IMR-90 (cell line): ENCODE measurements at places on chromosomes 12 and 14.

DNA sequence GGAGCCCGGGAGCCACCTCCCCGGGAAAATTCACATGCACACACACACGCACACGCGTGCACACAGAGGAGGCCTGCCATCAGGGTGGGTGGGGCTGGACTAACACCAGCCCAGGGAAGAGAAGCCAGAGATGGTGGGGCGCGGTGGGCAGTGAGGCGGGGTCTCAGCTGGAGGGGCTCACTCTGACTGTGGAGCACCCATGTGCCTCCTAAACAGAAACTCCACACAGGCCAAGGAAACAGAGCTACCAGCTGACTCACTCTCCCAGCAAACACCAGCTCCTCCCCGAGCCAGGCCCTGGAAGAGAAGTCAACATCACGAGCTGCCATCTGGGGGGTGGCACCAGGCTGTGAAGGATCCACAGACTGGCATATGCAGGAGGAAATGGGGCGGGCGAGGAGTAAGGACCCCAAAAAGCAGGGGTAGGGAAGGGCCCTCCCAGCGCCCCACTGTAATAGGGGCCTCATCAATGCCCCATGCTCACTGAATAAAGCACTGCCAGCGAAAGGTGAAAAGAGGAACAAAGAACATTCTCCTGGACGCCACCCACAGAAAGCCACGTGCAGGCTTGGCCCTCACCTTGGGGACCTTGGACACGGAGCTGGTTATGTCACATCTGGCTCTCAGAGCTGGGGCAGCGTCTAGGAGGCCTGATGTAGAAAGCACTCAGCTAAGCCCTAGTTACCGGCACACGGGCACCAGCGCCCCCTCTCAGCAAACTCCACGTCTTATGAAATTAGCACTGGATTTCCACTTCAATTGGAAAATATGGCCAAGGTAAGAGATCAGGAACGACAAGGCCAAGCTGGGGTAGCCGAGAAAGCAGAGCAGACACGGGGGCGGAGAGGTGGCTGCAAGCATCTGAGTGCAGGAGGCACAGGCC, 8.4 kb upstream of the INF2 start:
- peak; percentile 85 for DNase-seq

DNA sequence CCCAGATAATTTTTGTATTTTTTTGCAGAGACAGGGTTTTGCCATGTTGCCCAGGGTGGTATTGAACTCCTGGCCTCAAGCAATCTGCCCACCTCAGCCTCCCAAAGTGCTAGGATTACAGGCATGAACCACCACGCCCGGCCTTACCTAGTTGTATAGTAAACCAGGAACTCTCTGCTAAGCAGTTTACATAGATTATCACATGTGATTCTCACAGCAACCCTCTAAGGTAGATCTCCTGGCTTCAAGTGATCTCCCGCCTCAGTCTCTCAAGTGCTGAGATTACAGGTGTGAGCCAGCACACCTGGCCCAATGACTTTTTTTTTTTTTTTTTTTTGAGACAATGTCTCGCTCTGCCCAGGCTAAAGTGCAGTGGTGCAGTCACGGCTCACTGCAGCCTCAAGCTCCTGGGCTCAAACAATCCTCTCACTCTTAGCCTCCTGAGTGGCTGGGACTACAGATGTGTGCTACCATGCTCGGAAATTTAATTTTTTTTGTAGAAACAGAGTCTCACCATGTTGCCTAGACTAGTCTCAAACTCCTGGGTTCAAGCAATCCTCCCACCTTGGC, 26.0 kb upstream of the ATP2A2 start:
- no peak for DNase-seq

- DNase-seq = no peak
Observed at GRCh38 chr12:124456652-124457152, 110.7 kb downstream of the NCOR2 start.

GRCh38 chr12:130661486-130662255, 54.4 kb downstream of the RIMBP2 start:
- no peak for DNase-seq

GRCh38 chr12:102468261-102468915, 12.0 kb downstream of the IGF1 start:
- peak; percentile 26 for DNase-seq

DNA sequence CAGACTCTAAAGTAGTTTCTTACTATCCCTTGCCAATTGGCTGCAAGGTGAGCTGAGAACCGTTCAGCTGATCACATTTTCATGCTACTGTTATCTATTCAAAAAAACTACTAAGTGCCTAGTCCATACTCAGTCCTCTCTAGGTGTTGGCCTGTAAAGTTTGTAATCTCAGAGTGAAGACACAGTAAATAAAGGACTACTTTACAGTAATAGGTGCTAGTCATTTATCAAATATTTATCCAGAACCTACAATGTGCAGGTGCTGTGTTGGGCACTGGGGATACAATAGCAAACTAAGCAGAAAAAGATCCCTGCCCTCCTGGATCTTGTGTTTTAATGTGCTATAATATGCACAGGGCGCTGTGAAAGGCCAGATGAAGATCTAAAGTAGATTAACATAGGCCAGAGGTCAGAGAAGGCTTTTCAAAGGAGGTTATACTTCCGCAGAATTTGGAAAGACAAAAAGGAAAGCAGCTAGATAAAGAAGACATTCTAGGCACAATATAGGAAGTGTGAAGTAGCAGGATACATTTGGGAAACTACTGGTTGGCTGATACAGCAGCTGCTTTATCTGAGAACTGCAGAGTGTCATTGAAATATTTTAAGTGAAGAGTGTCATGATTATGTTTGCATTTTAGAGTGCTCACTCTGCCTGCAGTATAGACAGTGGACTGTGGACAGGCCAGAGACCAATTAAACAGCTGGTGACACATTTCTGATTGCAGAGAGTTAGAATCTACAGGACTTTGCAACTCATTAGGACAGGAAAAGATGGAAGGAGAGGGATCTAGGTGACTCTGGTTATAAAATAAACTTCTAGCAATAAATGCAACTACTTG, 8.0 kb upstream of the ACTR10 start:
- DNase-seq = no peak

- DNase-seq = no peak
Observed at GRCh38 chr14:59320361-59320760, 131.9 kb downstream of the DAAM1 start.

DNA sequence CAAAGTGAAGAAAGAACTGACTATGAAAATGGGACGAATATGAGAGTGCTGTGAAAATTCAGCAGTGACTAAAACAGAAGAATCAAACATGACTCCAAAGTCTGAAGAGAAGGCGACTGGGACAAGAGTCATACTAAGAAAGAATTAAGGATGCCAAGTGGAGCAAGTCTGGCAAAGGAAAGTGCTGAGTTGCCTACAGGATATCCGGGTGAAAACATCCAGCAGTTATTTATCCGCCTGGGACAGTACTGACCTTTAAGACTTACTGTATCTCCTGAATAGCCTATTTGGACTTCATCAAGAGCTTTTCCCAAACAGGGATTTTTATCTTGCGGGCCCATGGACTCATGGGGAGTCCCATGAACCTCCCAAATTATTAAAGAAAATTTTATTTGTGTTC, 41.1 kb downstream of the KICS2 start:
- peak; percentile 76 for DNase-seq

GRCh38 chr12:14723763-14724162, 27.4 kb upstream of the GUCY2C start:
- peak; percentile 58 for DNase-seq

GRCh38 chr14:57038689-57039088, 228.4 kb upstream of the OTX2 start:
- DNase-seq = no peak

DNA sequence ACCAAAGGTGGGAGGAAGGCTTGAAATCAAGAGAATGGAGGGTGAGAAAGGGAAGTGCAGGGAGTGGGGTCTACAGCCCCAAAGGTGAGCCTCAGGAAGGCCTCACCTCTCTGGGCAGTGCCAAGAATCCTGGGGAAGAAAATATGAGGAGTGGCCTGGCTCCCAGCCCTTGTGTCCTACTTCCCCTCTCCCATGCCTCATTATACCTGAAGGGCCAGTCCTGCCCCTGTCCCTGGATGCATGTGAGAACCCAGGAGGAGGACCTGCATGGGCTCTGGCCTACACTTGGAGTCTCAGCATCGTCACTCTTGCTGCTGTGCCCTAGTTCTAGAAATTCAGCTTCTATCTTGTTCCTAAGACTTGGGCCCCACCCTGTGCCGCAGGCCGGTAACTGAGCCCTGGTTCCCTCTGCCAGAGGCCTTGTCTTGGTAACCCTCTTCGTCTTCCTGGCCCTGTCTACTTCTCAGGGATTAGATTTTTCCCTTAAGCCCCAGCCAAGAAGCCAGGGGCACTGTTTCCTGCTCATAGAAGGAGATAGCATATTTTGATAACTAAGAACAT, 10.9 kb upstream of the MYH7 start:
- DNase-seq = no peak

GRCh38 chr12:111443086-111443485, 37.4 kb downstream of the SH2B3 start:
- no peak for DNase-seq

DNA sequence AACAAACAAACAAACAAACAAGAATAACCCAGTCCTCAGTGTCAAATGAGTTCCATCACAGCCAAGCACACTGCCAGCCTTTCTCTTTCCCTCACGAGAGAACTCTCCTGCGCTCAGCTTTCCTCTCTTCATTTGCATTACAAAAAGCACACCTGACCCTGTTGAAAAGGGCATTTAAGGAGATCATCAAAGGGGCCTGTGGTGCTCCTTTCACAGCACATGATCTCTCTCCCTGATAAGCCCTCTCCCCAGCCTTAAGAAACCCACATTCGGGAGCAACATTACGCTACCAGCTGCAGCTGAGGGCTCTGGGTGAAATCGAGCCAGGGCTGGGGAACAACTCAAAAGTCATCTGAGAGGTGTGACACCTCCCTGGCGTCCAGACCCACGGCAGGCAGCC, 165.6 kb upstream of the TMCC3 start:
- no peak for DNase-seq

- peak; percentile 97 for DNase-seq
Observed at GRCh38 chr12:46549527-46550265, 177.1 kb upstream of the SLC38A2 start.

DNA sequence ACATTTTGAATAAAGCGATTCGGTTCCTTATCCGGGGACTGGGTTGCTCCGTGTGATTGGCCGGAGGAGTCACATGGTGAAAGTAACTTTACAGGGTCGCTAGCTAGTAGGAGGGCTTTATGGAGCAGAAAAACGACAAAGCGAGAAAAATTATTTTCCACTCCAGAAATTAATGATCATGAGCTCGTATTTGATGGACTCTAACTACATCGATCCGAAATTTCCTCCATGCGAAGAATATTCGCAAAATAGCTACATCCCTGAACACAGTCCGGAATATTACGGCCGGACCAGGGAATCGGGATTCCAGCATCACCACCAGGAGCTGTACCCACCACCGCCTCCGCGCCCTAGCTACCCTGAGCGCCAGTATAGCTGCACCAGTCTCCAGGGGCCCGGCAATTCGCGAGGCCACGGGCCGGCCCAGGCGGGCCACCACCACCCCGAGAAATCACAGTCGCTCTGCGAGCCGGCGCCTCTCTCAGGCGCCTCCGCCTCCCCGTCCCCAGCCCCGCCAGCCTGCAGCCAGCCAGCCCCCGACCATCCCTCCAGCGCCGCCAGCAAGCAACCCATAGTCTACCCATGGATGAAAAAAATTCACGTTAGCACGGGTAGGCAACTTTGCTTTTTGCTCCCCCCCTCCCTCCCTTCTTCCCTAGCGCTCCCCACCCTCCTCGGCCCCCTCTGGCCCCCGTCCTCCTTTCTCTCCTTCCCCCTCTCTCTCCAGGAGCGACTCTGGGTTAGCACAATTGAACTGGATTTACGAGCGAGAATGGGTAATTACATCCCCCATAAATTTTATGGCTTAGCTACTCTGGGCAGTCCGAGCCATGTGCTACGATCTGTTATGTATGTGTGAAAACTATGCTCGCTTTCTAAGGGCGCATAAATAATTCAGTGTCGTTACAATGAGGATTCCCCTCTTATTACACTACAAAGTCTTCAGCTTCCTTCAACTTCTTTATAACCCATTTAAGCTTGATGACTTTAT, at the start of gene HOXC4:
TSS of gene HOXC4 (plus strand) at position 85 of the 991 bp plus-strand sequence. CDS start at position 173, 88 bp downstream.
- peak; percentile 1 for DNase-seq

- peak; percentile 66 for DNase-seq
Observed at GRCh38 chr12:51814311-51815088, 34.0 kb downstream of the FIGNL2 start.

DNA sequence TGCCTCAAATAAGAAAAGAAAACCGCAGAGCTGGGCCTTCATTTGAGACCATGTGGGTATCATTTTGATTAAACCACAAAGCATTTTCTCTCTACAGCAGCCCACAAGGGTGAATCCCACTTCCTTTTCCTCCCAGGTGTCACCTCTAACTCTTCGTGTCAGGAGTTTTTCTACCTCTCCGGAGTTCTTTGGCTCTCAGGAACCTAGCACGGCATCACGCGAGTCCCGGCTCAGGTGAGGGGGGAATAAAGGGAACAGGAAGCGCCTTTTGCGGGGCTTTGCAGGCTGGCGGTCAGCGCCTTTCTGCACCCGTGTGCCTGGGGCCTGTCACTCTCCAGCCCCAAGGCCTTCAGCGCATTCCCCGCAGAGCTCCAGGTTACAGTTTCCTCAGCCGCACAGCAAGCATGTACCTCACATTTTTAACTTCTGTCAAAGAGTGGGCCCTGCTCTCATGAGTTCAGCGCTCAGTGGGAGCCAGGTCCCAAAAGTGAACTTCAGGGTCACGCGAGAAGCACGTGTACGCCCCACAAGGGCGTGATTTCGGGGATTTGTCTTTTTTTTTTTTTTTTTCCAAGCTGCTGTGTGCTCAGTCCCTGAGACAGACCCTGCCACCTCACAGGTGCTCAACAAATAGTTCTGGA, 740 bp upstream of the PRPF40B start:
- DNase-seq = peak; percentile 3

- peak; percentile 70 for DNase-seq
Observed at GRCh38 chr14:38210587-38211216, 3.0 kb downstream of the SSTR1 start.

DNA sequence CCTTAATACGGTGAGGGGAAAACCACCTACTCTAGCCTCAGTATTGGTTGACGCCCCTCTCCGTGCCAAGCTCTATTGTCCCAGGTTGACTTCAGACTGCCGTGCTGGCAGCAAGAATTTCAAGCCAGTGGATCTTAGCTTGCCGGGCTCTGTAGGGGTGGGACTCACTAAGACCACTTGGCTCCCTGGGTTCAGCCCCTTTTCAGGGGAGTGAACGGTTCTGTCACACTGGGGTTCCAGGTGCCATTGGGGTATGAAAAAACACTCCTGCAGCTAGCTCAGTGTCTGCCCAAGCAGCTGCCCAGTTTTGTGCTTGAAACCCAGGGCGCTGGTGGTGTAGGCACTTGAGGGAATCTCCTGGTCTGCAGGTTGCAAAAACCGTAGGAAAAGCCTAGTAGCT, 107.1 kb downstream of the NUBPL start:
- DNase-seq = no peak

GRCh38 chr12:121018860-121019617, 2.8 kb upstream of the C12orf43 start:
- DNase-seq = no peak

DNA sequence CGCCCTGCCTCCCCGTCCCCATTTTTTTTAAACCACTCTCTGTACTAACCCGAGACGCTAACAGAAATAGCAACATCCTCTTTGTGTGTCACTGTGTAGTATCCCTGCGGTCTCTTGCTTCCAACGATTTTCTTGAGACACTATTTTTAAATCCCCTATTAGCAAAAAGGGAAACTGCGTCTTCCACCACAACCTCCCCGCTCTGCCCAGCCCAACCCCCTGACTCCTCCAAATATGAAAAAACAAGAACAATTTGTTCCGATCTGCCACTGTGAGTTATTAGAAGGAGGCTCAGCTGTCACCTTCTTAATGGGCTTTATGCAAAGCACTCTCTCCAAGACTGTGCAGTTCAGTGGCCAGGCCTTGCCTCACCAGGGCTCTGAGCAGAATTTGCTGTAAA, 76.3 kb downstream of the MAP1LC3B2 start:
- DNase-seq = no peak

- peak; percentile 12 for DNase-seq
Observed at GRCh38 chr14:72472845-72473244, 421.1 kb downstream of the DPF3 start.

- DNase-seq = peak; percentile 57
Observed at GRCh38 chr14:32635061-32635719, 303.5 kb upstream of the NPAS3 start.
